ENCODE measurements at places on chromosomes 1 and 21. TPM values are rescaled to one million over a fixed set of nuclear protein-coding genes. Genes with fewer than 3 reads are reported as not detected.

DNA sequence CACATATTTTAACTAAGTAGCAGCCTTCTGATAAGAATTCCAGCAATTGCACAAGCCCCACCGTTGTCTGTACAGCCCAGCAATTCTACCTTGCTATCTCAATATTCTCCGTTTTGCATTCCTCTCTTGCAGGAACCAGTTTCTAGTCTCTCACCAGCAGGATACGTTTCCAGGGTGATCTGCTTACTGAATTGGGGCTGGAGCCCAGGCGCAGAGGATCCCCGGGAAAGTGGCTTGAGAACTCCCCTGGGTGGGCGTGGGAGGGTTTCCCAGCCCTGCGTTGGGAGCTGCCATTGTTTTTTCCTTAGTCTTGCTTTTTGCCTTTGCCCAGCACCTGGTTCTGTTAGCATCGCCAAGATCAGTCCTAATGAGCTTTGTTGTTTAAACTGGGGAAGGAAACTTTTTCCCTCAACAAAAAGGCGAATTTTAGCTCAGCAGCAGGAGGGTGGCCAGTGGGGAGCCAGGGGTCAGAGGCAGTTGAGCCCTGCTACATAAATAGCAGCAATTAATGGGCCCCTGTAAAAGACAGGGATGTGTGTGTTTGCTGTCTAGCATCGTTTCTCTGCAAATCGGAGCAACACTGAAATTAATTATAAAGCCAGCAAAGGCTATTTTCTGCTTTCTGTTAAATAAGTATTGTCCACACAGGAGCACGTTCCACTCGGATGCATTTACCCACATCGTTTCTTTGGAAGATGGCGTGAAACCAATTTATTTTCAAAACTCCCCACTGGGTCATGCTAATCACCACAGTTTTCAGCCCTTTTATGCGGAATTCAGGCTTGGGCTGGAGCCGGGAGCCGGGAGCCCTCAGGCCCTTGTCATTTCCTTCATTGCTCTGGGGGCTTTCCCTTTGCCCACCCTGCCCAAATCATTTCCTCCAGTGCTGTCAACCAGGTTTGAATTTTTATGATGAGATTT lies 36.6 kb downstream of the HUNK start:
- no peak for DNase-seq
- peaks cover 18% of the 10 kb centered on the region for H3K27me3 ChIP-seq
- H3K4me3 ChIP-seq, result no peak overlapping the region

DNA sequence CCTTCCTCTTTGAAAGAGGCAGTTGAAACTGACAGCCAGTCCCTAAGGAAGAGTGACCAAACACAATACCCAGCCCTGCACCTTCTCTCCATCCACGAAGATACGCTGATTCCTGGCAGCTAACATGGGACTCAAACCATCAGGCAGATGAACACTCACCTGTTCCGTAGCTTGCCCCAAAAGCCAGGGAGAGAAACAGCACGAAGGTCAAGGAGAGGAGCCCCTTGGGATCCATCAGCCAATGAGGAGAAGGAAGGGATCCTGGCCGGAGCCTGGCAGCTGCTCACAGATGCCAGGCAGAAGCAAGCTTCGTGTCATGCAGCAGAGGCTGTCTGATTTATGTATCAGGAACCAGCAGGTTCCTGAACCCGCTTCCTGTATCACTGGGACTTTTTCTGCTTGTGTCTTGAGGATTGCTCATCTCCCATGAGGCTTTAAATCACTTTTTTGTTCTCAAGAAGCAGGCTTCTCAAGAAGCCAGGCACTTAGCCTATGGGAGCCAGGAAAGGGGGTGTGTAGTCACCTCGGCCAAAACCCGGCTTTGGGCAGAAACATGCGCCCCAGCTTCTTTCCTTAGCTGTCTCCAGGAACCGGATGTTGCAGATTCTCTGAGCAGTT lies at the start of gene SLAMF1:
TSS of gene SLAMF1 (minus strand) at position 334 of the 618 bp plus-strand sequence. CDS start at position 235, 99 bp downstream.
- no peaks in the 10 kb centered on the region for H3K27me3 ChIP-seq
- H3K36me3 ChIP-seq, result peaks cover 32% of the 10 kb centered on the region
- peaks cover 66% of the 10 kb centered on the region for H3K4me1 ChIP-seq

- no peak for DNase-seq
- H3K36me3 ChIP-seq, result peaks cover 44% of the 10 kb centered on the region
- no peak overlapping the region for H3K27ac ChIP-seq
- no peak overlapping the region for H3K4me3 ChIP-seq
Measured at GRCh38 chr1:117077267-117077666, 17.1 kb downstream of the TTF2 start.

- DNase-seq, result no peak
- H3K36me3 ChIP-seq, result no peaks in the 10 kb centered on the region
- H3K27ac ChIP-seq, result no peak overlapping the region
- peaks cover 11% of the 10 kb centered on the region for H3K4me1 ChIP-seq
- no peak overlapping the region for H3K4me3 ChIP-seq
Measured at GRCh38 chr1:44050261-44050660, 19.0 kb upstream of the SLC6A9 start.

DNA sequence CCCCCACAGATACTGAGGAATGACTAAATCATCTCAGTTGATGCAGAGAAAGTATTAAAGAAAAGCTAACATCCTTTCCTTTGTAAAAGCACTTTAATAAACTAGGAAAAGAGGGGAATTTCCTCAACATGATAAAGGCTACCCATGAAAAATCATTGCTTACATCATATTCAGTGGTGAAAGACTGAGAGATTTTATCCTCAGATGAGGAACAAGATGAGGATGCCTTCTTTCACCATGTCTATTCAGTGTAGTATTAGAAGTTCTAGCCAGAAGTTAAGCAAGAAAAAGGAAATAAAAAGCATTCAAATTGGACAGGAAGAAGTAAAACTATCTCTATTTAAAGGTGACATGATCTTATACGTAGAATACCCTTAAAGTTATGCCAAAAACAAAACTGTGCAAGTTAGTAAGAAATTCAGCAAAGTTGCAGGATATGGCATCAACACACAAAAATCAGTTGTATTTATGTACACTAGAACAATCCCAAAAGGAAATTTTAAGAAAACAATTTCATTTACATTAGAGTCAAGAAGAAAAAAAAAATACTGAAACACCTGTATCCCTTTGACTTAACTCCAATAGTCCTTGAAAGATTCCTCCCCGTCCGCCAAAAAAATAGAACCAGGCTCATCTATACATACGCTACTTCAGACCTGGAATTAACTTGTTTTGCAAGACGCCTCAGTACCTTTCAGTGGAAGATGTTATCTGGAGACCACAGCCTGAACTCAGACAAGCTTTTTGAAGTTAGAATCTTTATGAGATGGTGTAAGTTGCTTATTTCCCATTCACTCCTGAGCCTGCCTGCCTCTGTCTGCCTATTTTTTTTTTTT lies 17.5 kb downstream of the ZMYM4 start:
- H3K27me3 ChIP-seq, result no peaks in the 10 kb centered on the region
- no peak for DNase-seq
- H3K27ac ChIP-seq, result peak overlapping the region; percentile 22
- H3K4me1 ChIP-seq, result peaks cover 13% of the 10 kb centered on the region
- no peak overlapping the region for H3K4me3 ChIP-seq

GRCh38 chr1:109821831-109822745 lies 58.4 kb upstream of the EPS8L3 start:
- H3K4me1 ChIP-seq, result peaks cover 40% of the 10 kb centered on the region
- no peak overlapping the region for H3K4me3 ChIP-seq
- no peaks in the 10 kb centered on the region for H3K36me3 ChIP-seq
- no peak for DNase-seq
- H3K27ac ChIP-seq, result peak overlapping the region; percentile 39

- H3K4me1 ChIP-seq, result peaks cover 4% of the 10 kb centered on the region
- DNase-seq, result no peak
- H3K4me3 ChIP-seq, result no peak overlapping the region
- no peak overlapping the region for H3K27ac ChIP-seq
- H3K27me3 ChIP-seq, result peaks cover 9% of the 10 kb centered on the region
Measured at GRCh38 chr1:183148599-183148998, 37.5 kb upstream of the LAMC2 start.

DNA sequence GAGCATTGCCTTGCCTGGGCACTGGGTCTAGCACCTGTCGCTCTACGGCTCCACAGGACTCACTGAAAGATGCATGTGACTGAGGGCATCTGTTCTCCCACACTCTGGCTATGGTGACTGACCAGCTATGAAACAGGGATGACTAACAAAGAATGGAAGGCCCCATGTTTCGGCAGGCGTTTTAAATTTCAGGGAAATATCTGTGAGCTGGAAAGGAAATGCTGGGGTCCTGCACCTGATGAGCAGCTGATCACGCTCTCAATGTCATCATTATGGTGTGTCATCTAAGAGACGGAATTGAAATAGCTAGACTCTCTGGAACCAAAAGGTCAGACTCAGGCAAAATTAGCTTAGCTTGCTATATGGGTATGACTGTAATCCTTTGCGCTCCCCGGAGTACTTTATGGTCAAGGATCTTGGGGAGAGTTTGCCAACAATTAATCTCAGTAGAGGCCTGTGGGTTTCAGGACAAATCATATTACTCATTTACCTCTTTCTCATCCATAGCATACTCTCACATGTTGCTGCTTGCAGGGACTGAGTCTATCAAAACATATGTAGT lies 24.5 kb upstream of the PALMD start:
- no peak for DNase-seq
- no peaks in the 10 kb centered on the region for H3K27me3 ChIP-seq
- H3K36me3 ChIP-seq, result no peaks in the 10 kb centered on the region
- H3K4me1 ChIP-seq, result no peaks in the 10 kb centered on the region
- no peak overlapping the region for H3K4me3 ChIP-seq

The GBP5 gene
- total RNA-seq, result 231 TPM

The LCE3E gene
- not detected for total RNA-seq

The LCE1C gene
- not detected for total RNA-seq

The TNFRSF14 gene
- total RNA-seq, result 131 TPM

The PLA2G4A gene
- total RNA-seq, result 0.19 TPM

Measured in activated naive CD8-positive, alpha-beta T cell treated with anti-CD3 and anti-CD28 coated beads, Interleukin-2, amount 10 ng/mL, durations not matched to agents 7 days and 5 days (primary cell).